ENCODE measurements at places on chromosomes 4 and X.

- peak; percentile 58 for DNase-seq
These were observed 56.4 kb upstream of the MAP3K15 start for GRCh38 chrX:19571711-19572110.

- no peak for DNase-seq
These were observed 550.9 kb upstream of the NDST4 start for GRCh38 chr4:115664285-115664684.

DNA sequence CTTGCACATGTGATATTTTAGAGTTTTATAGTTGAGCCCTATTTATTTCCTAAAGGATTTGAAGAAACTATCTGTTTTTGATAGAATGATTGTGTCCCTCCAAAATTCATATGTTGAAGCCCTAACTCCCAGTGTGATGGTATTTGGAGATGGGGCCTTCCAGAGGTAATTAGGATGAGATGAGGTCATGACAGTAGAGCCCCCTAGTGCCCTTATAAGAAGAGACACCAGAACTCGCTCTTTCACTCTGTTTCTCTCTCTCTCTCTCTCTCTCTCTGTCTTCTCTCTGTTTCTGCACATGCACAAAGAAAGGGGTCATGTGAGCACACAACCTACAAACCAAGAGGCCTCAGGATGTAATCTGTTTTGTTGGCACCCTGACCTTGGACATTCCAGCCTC is 921.9 kb upstream of the DIAPH2 start:
- no peak for DNase-seq

- no peak for DNase-seq
These were observed 127.6 kb upstream of the GATB start for GRCh38 chr4:151888367-151888866.

GRCh38 chrX:33307911-33308354 is 96.6 kb upstream of the DMD start:
- DNase-seq = no peak

DNA sequence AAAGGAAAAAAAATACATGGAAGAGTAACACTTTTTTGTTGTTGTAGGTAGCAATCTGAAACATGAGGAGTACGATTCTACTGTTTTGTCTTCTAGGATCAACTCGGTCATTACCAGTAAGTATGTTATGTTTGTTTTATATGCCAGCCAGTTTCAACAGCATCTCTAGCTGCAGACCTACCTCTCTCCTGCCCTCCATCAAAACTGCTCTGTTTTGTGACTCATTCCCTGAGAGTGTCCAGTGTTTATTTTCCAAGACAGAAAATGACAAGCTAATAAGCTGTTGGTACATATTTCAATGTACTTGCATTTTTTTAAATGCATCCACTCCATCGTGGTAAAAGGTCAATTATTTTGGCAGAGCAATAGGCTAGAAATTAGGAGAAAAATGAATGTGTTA is 347 bp downstream of the AMTN start:
- no peak for DNase-seq

DNA sequence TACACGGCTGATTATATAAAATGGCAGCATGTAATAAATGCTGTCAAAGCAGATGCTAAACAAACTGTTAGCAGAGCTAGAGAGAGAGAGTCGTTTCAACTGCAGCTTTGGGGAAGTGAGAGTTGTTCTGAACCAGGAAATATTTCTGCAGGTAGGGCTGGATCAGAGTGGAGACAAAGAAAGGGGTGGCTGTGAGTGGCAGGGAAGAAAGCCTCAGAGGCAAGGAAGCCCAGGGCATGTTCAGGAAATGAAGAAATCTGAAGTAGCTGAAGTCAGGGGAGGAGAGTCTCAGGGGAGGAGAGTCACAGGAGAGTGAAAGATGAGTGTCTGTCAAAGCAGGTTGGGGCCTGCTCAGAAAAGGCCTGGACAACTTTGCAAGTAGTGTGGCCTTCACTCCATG is 48.4 kb upstream of the RPS6KA3 start:
- DNase-seq = no peak

DNA sequence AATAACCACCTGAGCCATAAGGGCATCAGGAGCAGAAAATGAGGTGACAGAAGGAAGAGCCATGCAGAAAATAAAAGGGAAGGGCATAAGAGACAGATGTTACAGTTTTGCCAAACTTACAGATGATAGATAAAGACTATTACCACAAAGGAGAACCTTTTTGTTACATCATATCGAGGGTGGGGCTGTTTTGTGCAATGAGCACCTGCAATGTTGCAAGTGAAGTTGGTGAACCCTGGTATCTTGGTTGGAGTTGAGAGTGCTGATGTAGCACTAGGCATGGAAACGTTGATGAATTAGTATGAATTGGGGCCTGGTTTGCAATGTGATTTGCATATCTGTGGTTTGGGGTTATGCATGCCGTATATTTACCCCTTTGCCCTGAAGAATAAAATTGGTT is 119.8 kb upstream of the TEX13D start:
- no peak for DNase-seq

DNA sequence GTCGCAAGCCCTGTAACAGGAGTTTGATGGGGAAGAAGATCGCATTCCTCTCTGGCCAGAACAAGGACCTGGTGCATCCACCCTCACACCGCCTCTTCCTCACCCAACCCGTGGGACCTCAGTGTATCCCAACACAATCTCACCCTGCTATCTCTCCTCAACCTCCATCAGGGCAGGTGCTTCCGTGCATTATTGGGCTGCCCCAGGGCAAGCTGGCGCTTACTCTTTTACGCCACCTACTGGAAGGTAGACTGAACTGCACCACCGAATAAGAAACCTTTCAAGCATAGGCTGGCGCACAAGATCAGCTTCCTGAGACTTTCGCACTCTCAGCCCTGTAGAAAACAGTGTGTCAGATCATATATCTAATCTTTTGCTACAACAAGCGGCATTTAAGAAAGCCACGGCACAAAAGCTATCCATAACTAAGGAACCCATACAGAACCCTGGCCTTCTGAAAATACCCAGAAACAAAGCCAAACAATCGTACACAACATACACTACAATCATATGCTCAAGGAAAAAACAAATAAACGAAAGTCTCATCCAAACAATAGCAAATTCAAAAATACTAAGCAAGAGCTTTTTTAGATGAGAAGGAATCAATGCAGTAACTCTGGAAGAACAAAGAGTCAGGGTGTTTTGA is 209.3 kb downstream of the UGT8 start:
- peak; percentile 16 for DNase-seq

GRCh38 chr4:185249105-185249504 is 39.7 kb downstream of the SNX25 start:
- no peak for DNase-seq
